GM04504 (cell line): ENCODE measurements at places on chromosomes 3 and 15.

GRCh38 chr15:77499087-77499760, 78.5 kb downstream of the HMG20A start:
- DNase-seq: no peak

- no peak for DNase-seq
Observed at GRCh38 chr3:170033489-170033888, 4.3 kb upstream of the GPR160 start.

DNA sequence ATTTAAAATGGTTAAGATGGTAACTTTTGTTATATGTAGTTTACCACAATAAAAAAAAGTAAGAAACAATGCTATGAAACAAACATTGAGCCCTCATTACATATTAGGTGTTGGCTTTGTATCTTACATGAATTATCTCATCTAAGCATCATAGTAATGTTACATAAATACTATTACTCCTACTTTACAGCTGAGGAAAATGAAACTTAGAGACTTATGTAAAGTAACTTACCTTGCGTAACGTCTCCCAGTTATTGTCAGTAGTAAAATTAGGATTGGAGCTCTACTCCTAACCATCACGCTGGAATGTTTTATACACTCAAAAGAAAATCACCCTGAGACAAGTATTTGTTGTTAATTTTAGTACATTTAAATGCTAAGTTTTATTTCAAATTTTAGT, 42.2 kb downstream of the DNAJC13 start:
- no peak for DNase-seq

GRCh38 chr15:88902846-88903245, 7.5 kb upstream of the HAPLN3 start:
- DNase-seq: no peak

GRCh38 chr15:97470417-97470816, 490.1 kb upstream of the ARRDC4 start:
- no peak for DNase-seq

- no peak for DNase-seq
Observed at GRCh38 chr3:77898621-77899020, 858.7 kb downstream of the ROBO2 start.

GRCh38 chr3:133487920-133488540, 85.5 kb upstream of the CDV3 start:
- DNase-seq: no peak

- no peak for DNase-seq
Observed at GRCh38 chr3:138180375-138181029, 5.8 kb upstream of the DBR1 start.

- no peak for DNase-seq
Observed at GRCh38 chr3:134030379-134031347, 938 bp upstream of the SLCO2A1 start.

DNA sequence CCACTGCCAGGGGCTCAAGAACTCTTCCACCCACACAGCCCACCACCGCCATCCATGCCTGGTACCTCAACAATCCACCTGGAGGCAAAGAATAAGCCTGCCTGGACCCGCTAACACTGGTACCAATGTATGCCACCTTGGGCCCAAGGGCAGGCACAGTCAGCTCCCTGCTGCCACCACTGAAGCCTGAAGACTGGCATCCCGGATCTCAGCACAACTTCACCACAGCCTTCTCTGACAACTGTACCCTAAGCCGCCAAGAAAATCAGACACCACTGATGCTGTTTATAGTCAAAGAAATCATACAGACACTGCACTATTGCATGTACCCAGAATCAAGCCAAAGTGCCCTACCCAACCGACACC, 56.3 kb downstream of the IGSF11 start:
- DNase-seq: no peak

- no peak for DNase-seq
Observed at GRCh38 chr3:187793618-187794017, 48.4 kb upstream of the BCL6 start.

- DNase-seq: no peak
Observed at GRCh38 chr15:35885870-35886269, 339.9 kb upstream of the DPH6 start.

GRCh38 chr3:7290077-7290825, 429.3 kb downstream of the GRM7 start:
- DNase-seq: no peak

DNA sequence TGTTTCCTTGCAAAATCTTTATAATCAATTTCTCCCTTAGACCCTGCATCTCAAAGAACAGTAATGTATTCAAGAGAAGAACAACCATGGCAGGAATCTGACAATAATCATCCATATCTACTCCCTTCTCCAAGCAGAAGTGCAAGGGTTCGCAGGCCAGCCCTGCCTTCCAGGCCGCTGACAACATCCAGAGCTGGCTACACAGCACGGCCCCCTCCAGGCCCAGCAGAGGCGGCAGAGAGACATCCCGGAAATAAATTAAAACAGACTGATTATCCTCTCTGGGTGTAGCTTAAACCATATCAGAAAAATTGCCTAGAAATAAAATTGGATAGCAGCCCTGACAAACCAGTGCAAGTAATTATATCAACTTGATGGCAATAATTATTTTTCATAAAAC, 223.3 kb downstream of the FAM43A start:
- no peak for DNase-seq

DNA sequence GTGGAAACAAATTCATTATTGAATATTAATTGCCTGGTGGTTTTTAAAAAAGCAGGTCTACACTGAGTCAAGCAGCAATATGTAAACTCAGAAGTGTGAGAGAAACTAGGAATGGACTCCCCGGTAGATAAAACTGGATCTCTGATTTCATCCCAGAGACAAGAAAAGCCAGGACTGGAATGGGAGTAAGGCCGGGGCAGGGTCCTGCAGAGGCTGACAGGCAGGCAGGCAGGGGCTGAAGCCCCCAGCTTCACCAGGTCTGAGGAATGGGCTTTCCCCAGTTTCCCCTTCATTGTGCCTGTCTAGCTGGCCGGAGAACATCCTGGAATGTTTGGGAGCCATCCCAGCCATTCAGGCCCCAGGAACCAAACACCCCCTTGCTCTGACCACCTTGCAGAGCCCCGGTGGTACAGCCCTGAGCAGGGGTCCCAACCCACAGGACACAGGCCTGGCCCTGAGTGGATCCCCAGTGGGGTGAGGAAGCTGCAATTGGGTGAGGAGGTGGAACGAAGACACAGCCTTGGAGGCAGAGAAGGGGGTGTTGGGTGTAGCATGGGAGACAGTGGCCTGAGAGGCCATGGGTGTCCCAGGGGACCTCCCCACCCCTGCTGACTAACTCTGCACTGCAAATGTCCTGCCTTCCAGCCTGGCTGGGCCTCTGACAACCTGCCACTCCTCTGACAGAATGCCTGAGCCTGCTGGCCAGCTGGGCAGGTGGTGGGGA, 31.7 kb upstream of the XYLB start:
- DNase-seq: no peak

DNA sequence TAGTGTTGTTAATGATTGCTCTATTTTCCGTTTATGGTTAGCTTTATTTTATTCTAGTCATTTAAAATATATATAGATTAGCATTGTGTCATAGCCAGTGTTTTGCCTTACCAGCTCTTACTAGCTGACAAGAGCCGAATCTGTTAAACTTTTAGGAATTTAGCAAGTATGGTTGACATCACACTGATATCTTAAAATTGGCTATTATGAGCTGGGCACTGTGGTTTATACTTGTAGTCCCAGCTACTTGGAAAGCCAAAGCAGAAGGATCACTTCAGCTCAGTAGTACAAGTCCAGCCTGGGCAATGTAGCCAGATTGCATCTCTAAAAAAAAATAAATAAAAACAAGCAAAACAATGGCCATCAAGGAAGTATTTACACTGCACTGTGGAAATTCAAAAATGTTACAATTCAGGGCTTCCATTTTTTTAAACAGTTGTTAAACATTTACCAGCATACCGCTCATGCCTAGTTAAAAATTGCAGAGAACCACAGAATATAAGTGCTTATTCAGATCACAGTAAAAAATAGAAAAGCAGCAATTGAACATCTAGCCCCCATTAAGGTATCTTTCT, 208.4 kb upstream of the CGNL1 start:
- no peak for DNase-seq
